ENCODE measurements at places on chromosomes 6 and 20. TPM values are rescaled to one million over a fixed set of nuclear protein-coding genes. Genes with fewer than 3 reads are reported as not detected.

DNA sequence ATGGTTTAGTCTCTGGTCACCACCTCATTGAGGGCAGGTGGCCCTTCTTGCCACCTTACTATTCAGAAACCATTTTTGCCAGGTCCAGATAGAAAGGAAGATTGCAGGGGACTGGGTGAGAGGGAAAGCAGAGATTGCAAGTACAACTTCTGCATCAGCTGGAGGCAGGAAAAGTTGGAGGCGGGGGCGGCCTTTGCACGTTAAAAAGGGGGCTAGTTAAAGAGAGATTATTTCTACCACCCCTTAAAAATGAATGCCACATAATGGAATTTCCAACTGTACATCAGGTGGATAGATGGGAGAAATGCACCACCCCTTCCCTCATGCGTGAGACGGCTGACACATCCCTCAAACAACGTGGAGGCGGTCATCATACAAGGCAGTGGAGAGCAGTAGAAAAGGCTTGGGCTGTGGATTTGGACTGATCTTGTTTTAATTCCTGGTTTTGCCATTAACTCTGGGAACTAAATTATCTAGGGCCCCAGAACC lies 95.4 kb upstream of the CNKSR3 start:
- no peaks in the 10 kb centered on the region for H3K27me3 ChIP-seq
- H3K4me1 ChIP-seq, result no peaks in the 10 kb centered on the region
- no peaks in the 10 kb centered on the region for H3K36me3 ChIP-seq
- no peak for DNase-seq

- DNase-seq, result no peak
- H3K4me3 ChIP-seq, result no peak overlapping the region
- H3K36me3 ChIP-seq, result no peaks in the 10 kb centered on the region
- H3K27ac ChIP-seq, result no peak overlapping the region
- no peaks in the 10 kb centered on the region for H3K4me1 ChIP-seq
These were observed 205.6 kb upstream of the RIN2 start for GRCh38 chr20:19552221-19553180.

DNA sequence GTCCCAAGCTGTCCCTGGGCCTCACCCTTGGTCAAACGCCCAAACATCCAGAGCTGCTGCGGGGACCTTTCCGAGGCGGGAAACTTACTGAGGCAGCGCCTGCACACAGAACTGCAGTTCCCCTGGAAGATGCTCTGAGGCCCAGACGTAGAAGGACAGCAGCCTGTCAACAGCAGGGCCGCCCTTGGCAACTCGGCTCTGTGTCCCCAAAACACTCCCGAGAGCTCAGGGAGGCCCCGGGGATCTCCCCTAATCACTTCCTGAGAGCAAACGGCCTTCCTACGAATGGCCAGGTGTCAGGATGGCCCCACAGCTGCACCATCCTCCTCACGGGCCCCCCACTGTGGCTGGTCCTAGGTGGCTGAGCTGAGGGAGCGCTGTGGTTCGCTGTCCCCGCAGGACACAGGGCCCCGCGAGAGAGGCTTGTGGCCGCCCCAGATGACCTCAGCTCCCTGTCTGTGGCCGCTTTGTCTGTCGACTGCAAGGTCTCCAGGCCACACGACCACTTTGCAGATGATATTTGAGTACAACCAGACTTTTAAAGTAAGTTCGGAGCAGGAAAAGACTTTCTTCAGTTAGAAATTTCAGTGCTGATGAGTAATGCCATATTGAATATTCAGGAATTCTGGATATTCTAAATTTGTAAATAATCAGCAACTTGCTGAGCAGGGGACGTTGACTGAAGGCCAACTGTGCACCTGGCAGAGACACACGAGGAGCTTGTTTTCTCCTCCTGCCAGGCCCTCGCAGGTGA lies 46.0 kb downstream of the DLL1 start:
- H3K27ac ChIP-seq, result no peak overlapping the region
- no peaks in the 10 kb centered on the region for H3K36me3 ChIP-seq
- DNase-seq, result no peak
- H3K27me3 ChIP-seq, result no peaks in the 10 kb centered on the region

Gene SAMD3
- total RNA-seq, result 7.5 TPM

GRCh38 chr20:20462185-20462584 lies 94.3 kb downstream of the INSM1 start:
- H3K27me3 ChIP-seq, result no peaks in the 10 kb centered on the region
- no peak overlapping the region for H3K27ac ChIP-seq
- no peaks in the 10 kb centered on the region for H3K36me3 ChIP-seq
- peaks cover 6% of the 10 kb centered on the region for H3K4me1 ChIP-seq
- H3K4me3 ChIP-seq, result no peak overlapping the region
- no peak for DNase-seq

- H3K36me3 ChIP-seq, result no peaks in the 10 kb centered on the region
- no peak overlapping the region for H3K4me3 ChIP-seq
- peaks cover 20% of the 10 kb centered on the region for H3K4me1 ChIP-seq
- DNase-seq, result no peak
- H3K27ac ChIP-seq, result no peak overlapping the region
- no peaks in the 10 kb centered on the region for H3K27me3 ChIP-seq
These were observed 7.2 kb upstream of the C6orf141 start for GRCh38 chr6:49543087-49543858.

DNA sequence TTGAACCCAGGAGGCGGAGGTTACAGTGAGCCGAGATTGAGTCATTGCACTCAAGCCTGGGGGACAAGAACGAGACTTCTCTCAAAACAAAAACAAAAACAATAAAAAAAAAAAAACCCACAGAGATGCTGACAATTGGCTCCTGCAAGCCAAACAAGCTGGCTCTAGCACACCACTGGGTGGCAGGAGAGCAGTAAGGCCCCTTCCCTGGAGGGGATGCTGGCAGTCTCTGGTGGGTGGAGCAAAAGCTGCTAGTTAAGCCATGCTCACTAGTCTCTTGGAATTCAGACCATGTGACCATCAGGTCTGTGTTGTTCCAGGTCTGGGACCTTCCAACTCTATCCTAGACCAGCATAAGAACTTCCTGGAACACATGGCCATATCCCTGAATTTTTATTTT lies 18.9 kb upstream of the DSN1 start:
- H3K27ac ChIP-seq, result no peak overlapping the region
- peak; percentile 57 for DNase-seq
- no peaks in the 10 kb centered on the region for H3K4me1 ChIP-seq
- H3K27me3 ChIP-seq, result no peaks in the 10 kb centered on the region
- H3K36me3 ChIP-seq, result peaks cover 18% of the 10 kb centered on the region
- H3K4me3 ChIP-seq, result no peak overlapping the region

DNA sequence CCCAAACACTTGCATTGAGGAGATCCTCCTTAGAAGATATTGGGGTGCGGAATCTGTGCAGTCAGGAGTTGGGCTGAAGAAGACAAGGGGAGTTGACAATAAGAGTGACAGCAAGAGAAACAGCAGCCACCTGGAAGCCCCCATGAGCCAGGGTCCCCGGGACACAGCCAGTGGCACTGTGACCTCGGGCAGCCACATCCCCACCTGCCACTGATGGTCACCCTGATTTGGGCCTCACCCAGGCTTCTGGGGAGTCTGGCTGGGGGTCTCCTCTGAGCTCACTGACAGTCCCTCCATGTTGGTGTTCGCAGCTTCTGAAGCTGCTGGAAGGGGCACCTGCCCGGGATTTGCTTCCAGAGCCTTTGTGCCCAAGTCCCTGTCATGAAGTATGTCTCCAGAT lies 123.5 kb downstream of the TTLL2 start:
- H3K27me3 ChIP-seq, result peaks cover 6% of the 10 kb centered on the region
- DNase-seq, result no peak
- H3K36me3 ChIP-seq, result no peaks in the 10 kb centered on the region
- no peaks in the 10 kb centered on the region for H3K4me1 ChIP-seq
- H3K27ac ChIP-seq, result no peak overlapping the region

DNA sequence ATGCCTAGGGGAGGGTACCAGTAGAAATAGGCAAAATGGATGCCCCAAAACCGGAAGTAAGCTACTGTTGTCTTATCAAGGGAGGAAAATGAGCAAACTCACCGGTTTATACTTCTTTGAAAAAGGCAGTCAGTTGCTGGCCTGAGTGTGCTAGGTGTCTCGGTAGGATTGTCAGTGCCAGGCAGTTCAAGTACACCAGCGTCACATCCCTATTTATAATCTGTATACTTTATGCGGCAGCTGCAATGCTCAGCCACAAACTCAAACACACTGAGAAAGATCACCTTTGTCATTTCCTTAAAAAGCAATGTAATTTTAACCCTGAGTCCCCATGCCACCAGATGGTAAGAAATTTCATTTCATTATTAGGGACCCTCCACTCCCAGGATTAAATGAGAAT lies 196.2 kb downstream of the EYA2 start:
- H3K27me3 ChIP-seq, result no peaks in the 10 kb centered on the region
- DNase-seq, result no peak
- no peak overlapping the region for H3K27ac ChIP-seq
- no peaks in the 10 kb centered on the region for H3K36me3 ChIP-seq
- H3K4me1 ChIP-seq, result no peaks in the 10 kb centered on the region

Gene LEMD2
- 43.9 TPM for total RNA-seq

Gene PIM1
- total RNA-seq, result 26.2 TPM

DNA sequence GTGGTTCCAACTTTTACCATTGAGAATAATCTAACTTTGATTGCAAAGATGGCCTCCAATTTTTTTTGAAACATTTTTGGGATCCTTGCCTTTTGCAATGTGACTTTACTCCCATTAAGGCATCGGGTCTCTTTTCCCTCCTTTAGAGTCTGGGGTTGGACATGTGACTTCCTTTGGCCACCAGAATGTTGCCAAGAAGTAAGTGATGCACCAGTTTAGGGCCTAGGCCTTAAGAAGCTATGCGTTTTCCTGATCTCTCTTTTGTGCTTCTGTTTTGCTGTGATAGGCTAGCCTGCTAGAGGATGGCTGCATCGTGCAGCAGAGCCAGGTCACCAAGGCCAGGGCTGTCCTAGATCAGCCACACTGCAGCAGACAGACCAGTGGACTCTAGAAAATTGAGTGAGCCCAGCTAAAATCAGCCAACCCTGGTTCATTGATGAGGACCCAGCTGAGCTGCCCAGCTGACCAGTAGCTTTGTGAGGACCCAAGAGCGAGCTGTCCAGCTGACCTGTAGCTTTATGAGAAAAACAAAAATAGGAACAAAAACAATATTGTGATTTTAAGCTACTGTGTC lies 594.0 kb upstream of the JAG1 start:
- peak overlapping the region; percentile 42 for H3K4me3 ChIP-seq
- H3K4me1 ChIP-seq, result peaks cover 48% of the 10 kb centered on the region
- H3K27me3 ChIP-seq, result no peaks in the 10 kb centered on the region
- H3K27ac ChIP-seq, result peak overlapping the region; percentile 36

Gene RBBP8NL
- 0.59 TPM for total RNA-seq

DNA sequence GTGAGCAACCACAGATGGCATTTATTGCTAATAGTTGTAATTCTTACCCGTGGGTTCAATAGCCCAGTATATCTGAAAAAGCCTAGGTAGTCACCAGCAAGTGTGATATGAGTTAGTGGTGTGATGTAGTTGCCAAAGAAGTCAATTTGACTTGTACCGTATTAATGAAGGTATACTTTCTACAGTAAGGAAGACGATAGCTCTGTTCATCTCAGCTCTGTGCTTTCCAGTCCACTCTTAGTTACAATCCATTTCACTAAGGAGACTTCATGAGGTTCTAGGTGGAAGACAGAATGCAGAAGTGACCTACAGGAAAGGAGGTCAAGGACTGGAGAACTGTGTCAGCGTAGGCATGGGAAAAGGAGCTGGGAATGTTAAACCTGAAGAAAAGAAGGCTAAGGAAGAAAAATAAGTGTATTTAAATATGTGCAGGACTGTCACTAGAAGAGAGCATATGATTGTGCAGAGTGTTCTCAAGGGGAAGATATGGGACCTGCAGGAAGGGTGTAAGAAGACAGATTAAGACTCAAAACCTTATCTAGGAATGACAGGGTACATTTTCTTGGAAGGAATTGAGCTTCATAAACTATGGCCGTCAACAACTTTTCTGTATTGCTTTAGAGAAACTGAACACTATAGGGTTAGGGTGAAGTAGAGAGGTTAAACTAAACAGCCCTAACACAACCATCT lies 116.9 kb upstream of the SCGN start:
- H3K4me3 ChIP-seq, result no peak overlapping the region
- no peaks in the 10 kb centered on the region for H3K36me3 ChIP-seq
- no peaks in the 10 kb centered on the region for H3K4me1 ChIP-seq
- no peak for DNase-seq

DNA sequence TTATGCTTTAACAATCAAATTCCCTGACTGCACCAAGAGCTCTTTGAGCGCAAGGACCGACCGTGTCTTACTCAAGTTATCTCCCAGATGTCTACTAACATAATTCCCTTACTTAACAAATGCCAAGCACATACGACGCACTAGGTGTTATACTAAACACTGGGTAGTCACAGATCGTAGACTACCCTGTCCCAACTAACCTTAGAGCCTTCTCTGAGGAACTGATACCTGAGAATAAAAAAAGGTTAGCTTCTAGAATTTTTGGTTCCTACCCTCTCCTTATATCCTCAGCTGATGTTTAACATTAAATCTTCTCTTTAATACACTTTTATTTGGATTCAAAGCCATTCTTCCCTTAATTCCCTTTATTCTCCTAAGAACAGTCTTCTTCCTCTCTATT lies 38.5 kb downstream of the EPB41L2 start:
- DNase-seq, result no peak
- H3K27ac ChIP-seq, result no peak overlapping the region
- no peaks in the 10 kb centered on the region for H3K36me3 ChIP-seq
- H3K4me3 ChIP-seq, result no peak overlapping the region
- peaks cover 3% of the 10 kb centered on the region for H3K4me1 ChIP-seq

- no peak overlapping the region for H3K4me3 ChIP-seq
- H3K27ac ChIP-seq, result no peak overlapping the region
- DNase-seq, result no peak
- H3K36me3 ChIP-seq, result no peaks in the 10 kb centered on the region
- H3K4me1 ChIP-seq, result no peaks in the 10 kb centered on the region
- no peaks in the 10 kb centered on the region for H3K27me3 ChIP-seq
These were observed 991.9 kb downstream of the EPHA7 start for GRCh38 chr6:92427453-92427852.

Gene COMMD7
- total RNA-seq, result 13.2 TPM

DNA sequence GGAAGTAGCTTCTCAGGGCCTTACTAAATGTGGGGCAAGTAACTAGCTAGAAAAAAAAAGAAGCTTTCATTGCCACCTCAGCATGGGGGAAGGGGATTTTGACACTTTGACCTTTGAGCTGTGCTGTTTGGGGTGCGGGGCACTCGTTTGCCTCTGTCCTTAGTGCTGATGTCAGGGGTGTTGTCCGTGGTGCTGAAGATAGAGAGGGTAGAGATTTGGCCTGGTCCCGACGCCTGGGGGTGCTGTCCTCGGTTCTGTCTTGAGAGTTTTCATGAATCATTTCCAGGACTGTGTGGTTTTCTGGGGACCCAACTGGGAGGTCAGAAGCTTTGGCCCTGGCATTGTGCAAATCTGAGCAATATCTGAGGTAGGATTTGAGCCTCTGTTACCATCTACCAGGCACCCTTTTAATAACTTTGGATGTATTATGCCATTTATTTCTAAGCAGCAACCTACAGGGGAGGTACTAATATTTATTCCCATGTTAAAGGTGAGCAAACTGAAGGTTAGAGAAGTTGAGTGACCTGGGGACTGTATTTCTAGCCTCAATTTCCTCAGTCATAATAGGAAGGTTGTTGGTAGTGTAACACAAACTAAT lies 78.0 kb downstream of the DLGAP4 start:
- H3K27ac ChIP-seq, result no peak overlapping the region
- DNase-seq, result peak; percentile 31
- H3K4me3 ChIP-seq, result no peak overlapping the region
- H3K4me1 ChIP-seq, result no peaks in the 10 kb centered on the region
- H3K27me3 ChIP-seq, result peaks cover 32% of the 10 kb centered on the region

Data from HCT116 (cell line).